ENCODE measurements at places on chromosomes 12 and 14.

DNA sequence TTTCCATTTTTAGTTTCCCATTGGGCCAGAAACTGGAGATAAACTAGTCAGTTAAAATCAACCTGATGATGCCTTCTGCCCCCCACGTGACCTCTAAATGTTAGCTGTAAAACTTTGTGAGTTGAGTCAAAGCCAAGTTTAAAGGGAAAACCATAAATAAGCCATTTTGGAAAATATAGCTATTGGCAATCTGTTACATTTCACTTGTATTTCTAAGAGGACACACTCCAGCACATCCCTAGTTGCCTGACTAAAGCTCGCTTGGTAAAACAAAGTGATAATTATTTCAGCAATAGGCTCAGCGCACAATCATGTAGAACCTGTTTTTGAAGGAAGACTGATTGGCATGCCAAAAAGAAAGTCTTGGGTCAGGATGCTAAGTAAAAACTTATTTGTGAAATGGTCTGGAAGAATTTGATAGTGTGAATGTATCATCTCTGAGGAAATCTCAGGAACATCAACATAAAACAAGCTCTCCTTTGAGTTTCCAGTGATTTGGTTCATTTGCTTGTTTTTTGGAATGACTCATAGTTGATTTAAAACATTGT, 49.2 kb upstream of the AEBP2 start:
- no peak for DNase-seq
- no peak overlapping the region for H3K4me3 ChIP-seq
- no peak overlapping the region for H3K27ac ChIP-seq
- H3K36me3 ChIP-seq, result no peaks in the 10 kb centered on the region

GRCh38 chr14:29380826-29381225, 546.8 kb downstream of the PRKD1 start:
- DNase-seq, result no peak
- H3K27me3 ChIP-seq, result no peaks in the 10 kb centered on the region
- no peaks in the 10 kb centered on the region for H3K4me1 ChIP-seq
- no peak overlapping the region for H3K4me3 ChIP-seq
- no peaks in the 10 kb centered on the region for H3K36me3 ChIP-seq

DNA sequence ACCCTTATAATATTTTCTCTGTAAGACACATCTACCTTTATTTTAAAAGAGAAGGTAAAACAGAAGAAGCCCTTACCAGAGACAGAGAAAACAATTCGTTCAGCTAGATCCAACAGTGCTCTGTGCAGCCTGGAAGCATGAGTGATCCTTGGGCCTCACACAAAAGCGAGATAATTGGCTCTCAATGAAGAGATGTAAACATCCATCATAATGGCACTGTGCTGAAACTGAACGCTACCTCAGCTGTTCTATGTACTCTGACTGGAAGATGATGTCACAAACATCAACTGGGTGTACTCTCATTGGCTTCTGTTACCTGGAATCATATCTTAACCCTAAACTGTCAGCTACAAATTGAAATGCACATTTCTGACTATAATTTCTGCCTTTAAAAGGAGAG, at the start of gene MGAT4C:
MGAT4C (minus strand) TSS at position 229 of the 400 bp plus-strand sequence.
- H3K4me3 ChIP-seq, result no peak within 1 kb of the TSS
- no peak within 1 kb of the TSS for H3K27ac ChIP-seq

DNA sequence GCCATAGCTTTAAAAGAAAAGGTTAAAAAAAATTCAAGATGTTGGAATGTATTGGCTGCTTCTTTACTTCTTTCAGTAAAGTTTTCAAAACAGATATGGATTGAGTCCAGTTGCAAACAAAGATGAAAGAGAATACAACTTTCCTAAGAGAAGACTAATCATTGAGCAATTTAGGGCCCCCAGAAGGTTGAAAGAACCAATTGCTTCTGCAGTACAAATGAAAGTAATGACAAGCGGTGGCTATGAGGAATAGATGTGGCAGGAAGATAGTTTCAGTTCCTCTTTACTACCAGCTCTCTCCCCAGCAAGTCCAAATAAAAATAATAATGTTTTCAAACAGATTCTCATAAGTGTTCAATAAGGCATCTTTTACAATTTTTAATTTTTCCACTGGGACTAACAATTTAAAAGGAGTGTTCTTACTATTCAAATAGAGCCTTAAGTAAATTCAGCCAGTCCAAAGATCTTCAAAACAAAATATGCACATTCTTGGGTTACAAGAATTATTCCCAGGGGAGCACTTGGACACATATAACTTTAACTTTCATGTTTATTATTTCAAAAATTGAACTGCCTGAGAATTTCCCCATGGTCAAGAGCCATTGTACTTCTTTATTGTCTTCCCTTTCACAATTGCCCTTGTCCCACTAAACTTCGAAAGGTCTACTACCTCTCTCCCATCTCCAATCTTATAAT, 62.3 kb upstream of the PPP1R12A start:
- no peak overlapping the region for H3K4me3 ChIP-seq
- H3K36me3 ChIP-seq, result no peaks in the 10 kb centered on the region
- peaks cover 2% of the 10 kb centered on the region for H3K27me3 ChIP-seq
- H3K27ac ChIP-seq, result no peak overlapping the region
- DNase-seq, result no peak
- no peaks in the 10 kb centered on the region for H3K4me1 ChIP-seq

DNA sequence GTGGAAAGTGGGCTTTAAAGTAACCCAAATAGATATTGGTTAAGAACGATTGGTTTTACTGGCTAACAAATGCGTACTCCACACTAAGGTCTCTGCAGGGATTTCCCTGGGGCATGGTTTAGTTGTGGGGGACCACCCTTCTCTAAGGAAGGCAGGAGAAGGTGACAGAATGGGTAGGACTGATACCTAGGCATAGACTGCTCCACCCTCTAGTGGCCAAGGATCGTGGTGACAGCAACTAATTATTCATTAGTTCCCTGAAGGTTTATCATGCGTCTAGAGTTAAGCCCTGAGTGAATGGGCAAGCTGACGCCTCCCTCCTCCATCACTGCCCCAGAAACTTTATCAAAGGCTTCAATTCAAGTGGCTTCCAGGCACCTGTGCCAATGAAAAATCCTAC, 9.1 kb downstream of the FAM181A start:
- DNase-seq, result peak; percentile 44
- no peak overlapping the region for H3K27ac ChIP-seq
- no peak overlapping the region for H3K4me3 ChIP-seq
- no peaks in the 10 kb centered on the region for H3K27me3 ChIP-seq
- peaks cover 18% of the 10 kb centered on the region for H3K4me1 ChIP-seq
